ENCODE measurements at places on chromosomes 12 and 14.

DNA sequence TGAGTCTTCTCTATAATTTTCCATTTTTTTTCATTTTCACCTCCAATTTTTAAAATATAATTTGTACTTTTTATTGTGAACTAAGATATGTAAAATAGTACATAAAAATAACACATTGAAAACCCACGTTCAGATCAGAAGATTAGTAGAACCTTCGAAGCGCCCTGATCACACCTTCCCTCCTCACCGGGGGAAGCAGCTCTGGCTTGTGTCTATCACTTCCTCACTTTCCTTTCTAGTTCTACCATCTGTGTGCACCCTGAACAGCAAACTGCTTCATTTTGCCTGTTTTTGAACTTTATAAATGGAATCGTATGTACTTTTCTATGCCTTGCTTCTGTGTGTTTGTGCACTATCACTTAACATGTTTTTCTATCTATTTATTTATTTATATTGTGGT lies 11.8 kb upstream of the CD27 start:
- DNase-seq = no peak

- no peak for DNase-seq
Observed at GRCh38 chr14:99596772-99597171, 7.2 kb downstream of the CCDC85C start.

- DNase-seq = no peak
Observed at GRCh38 chr14:35116242-35116641, 5.5 kb downstream of the PPP2R3C start.

GRCh38 chr14:88895116-88895515 lies 70.7 kb downstream of the TTC8 start:
- DNase-seq = no peak

- no peak for DNase-seq
Observed at GRCh38 chr12:75786070-75786469, 245.5 kb downstream of the PHLDA1 start.

DNA sequence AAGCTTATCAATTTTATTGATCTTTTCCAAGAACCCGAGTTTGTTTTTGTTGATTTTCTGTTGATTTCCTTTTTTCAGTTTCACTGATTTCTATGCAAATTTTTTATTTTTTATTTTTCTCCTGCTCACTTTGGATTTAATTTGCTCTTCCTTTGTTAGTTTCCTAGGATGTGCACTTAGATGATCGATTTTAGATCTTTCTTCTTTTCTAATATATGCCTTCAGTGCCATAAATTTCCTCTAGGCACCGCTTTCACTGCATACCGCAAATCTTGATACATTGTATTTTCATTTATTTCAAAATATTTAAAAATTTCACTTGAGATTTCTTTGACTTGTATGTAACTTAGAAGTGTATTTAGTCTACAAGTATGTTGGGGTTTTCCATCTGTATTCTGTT lies 9.5 kb downstream of the TOGARAM1 start:
- DNase-seq = no peak

GRCh38 chr12:109178532-109178931 lies 62.1 kb downstream of the ACACB start:
- DNase-seq = no peak

GRCh38 chr12:120209851-120210250 lies 8.9 kb upstream of the RPLP0 start:
- DNase-seq = no peak

GRCh38 chr12:47715877-47716548 lies 9.3 kb downstream of the ENDOU start:
- no peak for DNase-seq

- no peak for DNase-seq
Observed at GRCh38 chr12:94262228-94263010, 114.0 kb downstream of the PLXNC1 start.

DNA sequence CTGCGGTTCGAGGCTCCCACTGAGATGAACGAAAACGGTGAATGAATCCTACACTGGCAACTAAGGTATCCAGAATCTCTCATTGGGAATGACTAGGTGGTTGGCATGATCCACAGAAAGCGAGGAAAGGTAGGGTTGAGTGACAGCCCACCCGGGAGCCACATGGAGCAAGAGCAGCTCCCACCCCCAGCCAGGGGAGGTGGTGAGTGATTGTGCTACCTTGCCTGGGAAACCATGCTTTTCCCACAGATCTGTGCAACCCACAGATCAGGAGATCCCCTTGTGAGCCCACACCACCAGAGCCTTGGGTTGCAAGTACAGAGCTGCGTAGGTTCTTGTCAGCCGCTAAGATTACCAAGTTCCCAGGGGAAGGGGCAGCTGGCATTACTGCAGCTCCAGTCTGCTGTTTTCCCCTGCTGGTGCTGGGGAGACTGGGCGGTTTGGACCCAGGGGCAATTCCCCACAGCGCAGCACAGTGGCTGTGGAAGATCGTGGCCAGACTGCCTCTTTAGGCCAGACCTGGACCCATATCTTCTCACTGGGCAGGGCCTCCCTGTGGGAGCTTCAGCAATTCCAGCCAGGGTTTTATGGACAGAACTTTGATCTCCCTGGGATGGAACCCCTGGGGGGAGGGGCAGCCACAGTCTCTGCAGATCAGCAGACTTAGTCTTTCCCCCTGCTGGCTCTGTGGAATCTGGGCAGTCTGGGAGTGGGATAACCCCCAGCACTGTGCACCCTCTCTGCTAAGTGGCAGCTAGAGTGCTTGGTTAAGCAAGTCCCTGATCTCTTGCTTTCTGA lies 44.6 kb upstream of the PPP4R3A start:
- DNase-seq = no peak

DNA sequence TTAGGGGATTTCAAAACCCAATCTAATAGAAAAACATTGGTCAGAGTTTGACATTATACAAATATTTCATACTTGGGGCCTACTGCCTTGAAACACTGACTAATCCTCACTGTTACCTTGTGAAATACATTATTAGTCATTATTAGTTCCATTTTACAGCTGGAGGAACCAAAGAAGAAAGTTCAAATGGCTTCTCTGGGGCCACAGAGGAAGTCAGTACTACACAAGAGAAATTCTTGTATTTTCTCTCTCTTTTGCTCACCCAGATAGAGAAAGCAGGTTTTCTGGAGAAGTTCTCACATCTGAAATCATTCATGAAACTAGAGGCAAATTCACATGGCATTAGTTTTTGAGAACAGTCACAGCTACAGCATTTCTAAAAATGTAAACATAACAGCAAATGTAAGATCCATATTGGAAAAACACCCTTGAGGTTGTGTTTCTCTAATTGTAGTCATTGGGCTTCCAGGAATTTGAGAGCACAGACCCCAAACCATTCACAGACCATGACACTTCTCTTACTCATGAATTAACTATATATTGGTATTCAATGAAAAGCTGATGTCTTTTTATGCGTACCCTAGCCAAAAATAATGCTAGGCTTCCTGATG lies 83.0 kb downstream of the LLPH start:
- DNase-seq = no peak

DNA sequence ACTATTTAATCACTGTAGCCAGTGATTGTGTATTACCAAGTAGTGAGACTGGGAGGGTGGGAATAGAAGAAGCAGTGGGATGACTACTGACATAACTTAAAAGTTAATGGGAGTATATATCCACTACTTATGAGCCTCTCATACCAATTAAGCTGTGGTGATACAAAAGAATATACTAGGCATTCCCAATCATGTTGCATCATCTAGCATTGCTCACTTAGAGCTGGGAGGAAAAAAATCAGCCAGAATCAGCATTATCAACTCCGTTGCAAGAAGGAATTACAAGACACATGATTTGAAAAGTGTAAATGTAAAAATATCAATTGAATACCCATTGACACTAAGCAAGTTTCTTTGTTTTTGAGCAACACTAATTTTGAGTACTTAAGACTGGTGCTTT lies 745 bp upstream of the PPP1R36 start:
- DNase-seq = no peak

- no peak for DNase-seq
Observed at GRCh38 chr14:69262516-69262915, 2.6 kb downstream of the GALNT16 start.

DNA sequence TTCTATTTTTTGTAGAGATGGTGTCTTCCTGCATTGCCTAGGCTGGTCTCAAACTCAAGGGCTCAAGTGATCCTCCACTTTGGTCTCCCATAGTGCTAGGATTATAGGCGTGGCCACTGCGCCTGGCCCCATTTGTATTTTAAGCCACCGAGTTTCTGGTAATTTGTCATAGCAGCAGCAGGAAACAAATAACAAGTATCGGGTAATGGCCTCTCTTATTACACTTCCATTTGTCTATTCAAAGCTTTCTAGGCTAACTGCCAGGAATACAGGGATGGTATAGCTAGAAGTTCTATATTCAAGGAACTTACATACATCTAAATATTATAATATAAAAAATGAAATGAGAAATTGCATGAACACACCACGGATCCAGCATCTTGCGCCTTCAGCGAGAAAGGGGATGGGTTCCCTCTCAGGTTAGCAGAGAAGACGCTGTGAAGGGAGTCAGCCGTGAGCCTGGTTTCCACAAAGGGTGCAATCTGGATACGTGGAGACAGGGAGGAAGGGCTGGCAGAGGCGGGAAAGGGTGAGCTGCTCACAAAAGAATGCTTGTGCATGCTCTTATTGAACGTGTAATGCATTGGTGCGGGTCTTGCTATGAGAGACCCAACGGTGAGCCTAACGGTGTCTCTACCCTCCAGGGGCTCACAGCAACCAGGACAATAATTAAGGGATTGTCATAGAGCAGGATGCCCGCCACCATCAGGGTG lies 9.5 kb downstream of the BDKRB1 start:
- DNase-seq = no peak

DNA sequence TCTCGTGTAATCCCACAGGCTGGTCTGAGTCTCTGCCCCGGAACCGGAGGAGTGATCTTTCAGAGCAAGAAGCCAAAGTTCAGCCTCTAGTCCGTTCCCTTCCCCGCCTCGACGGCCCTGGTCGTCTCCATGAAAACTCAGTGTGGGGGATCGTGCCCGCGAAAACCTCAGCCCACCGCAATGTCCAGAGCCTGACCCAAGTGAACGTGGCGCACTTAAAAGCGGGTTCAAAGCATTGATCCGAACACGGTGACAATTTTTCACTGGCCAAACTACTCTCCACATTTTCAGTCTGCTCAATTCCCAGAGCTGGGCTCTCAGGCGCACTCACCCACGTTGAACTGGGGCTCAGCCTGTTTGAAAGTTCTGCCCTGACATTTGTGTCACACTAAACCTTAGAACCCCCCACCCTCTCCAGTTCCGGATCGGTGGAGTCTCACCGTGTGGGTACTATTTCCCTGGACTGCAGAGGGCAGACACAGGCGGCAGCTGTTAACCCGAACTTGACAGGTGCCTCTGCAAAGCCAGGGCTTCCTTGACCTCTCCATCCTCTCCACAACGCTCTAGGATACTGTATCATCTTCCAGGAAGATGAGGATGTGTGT lies 886 bp upstream of the PRICKLE1 start:
- no peak for DNase-seq

GRCh38 chr14:72476657-72477499 lies 417.0 kb downstream of the DPF3 start:
- no peak for DNase-seq

DNA sequence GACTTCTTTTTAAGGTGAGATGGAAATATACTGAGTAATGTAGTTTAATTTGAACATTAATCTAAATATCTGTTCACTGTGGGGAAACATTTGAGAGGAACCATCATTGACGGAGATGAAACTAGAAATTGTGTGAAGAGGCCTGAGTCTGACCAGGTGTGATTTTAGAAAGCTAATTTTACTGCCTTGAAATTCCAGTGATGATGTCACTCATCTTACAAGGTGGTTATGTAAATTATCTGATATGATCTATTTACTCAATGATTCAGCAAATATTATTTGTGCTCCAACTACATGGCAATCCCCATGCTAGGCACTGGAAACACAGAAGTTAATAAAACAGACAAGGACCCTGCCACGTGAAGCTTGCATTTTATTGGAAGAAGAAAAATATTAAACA lies 435.7 kb upstream of the DCN start:
- DNase-seq = no peak

- no peak for DNase-seq
Observed at GRCh38 chr12:92634730-92635129, 68.1 kb upstream of the PLEKHG7 start.

DNA sequence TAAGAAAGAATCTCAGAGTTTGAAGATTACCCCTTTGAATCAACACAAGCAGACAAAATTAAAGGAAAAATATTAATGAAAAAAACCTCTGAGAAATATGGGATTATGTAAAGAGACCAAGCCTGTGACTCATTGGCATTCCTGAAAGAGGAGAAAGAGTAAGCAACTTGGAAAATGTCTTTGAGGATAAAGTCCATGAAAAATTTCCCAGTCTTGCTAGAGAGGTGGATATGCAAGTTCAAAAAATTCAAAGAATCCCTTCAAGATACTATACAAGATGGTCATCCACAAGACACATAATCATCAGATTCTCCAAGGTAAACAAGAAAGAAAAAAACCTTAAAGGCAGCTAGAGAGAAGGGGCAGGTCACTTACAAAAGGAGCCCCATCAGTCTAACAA lies 13.3 kb downstream of the SLCO1B1 start:
- no peak for DNase-seq

- no peak for DNase-seq
Observed at GRCh38 chr12:89949457-89950195, 241.0 kb upstream of the ATP2B1 start.

DNA sequence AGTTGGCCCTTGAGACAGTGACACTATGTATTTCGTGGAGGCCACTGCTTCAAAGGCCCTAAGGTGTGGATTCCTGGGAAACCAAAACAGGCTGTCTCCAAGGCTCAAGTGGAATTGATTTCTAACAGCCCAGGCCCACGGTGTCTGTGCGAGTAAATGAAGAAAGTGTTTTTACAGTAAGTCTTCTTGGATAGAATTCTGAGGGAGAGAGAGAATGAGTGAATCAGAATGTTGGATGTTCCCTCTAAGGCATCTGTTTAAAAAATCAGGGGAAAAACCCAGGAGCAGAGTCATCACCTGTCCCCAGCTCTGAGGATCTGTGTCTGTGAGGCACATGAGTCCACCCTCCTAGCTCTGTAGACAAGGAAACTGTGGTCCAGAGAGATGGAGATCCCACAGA lies 22.3 kb upstream of the BDKRB1 start:
- DNase-seq = no peak

DNA sequence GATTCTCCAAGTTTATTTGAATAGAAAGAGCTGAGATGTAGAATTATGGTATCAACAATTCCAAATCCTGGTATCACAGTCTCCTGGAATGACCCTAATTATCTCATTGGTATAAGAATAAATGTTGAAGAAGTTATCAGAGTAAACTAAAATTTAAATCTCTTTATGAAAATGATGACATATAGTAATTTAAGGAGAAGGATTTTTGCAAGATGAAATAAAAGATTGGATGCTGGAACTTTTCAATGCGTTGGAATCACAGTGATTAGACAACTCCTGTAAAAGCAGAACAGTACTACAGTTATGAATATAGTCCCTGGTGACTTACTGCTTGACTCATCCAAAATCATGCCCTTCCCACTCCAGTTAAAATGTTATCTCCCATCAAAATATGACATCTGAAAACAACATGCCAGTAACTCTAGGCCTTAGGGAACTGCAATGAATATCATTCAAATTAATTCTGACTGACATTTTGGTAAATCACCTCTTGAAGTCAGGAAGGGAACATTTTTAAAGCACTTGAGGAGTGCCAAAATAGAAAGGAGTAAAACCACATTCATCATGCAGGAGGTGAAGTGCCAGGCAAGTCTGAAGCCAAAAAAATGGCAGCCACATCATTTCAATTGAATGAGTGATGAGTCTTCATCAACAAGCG lies 197.8 kb upstream of the PRKD1 start:
- no peak for DNase-seq

GRCh38 chr14:92584816-92585215 lies 71.2 kb downstream of the RIN3 start:
- DNase-seq = no peak

- no peak for DNase-seq
Observed at GRCh38 chr12:129675947-129676346, 227.9 kb downstream of the TMEM132D start.

- DNase-seq = no peak
Observed at GRCh38 chr14:36646664-36647416, 14.8 kb upstream of the PAX9 start.

Data from cerebellar nuclear complex (tissue), 1 donor.